Activated T-cell treated with anti-CD3 and anti-CD28 coated beads, Interleukin-2, amount 50 U/mL, for 24 hours (primary cell): ENCODE measurements at places on chromosomes 16 and 17.

- no peak for DNase-seq
Measured at GRCh38 chr16:68263559-68264127, 683 bp upstream of the SLC7A6 start.

- DNase-seq, result no peak
Measured at GRCh38 chr17:73646409-73647300, 2.4 kb upstream of the SDK2 start.

GRCh38 chr17:71183066-71183660 lies 937.7 kb upstream of the SOX9 start:
- no peak for DNase-seq

DNA sequence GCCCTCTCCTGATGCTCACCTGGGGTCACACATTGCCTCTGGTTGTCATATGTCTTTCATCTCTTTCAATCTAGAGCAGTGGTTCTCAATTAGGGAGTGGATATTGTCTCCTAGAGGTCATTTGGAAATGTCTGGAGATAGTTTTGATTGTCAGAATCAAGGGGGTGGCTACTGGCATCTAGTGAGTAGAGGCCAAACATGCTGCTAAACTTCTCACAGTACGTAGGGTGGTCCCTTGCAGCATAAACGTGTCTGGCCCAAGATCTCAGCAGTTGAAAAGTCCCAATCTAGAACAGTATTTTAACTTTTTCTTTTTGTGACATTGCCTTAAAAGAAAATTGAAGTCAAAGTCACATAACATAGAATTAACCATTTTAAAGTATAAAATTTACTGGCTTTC lies 30.5 kb upstream of the SLC5A10 start:
- DNase-seq, result no peak

GRCh38 chr17:62188713-62189112 lies 123.6 kb upstream of the MED13 start:
- no peak for DNase-seq

DNA sequence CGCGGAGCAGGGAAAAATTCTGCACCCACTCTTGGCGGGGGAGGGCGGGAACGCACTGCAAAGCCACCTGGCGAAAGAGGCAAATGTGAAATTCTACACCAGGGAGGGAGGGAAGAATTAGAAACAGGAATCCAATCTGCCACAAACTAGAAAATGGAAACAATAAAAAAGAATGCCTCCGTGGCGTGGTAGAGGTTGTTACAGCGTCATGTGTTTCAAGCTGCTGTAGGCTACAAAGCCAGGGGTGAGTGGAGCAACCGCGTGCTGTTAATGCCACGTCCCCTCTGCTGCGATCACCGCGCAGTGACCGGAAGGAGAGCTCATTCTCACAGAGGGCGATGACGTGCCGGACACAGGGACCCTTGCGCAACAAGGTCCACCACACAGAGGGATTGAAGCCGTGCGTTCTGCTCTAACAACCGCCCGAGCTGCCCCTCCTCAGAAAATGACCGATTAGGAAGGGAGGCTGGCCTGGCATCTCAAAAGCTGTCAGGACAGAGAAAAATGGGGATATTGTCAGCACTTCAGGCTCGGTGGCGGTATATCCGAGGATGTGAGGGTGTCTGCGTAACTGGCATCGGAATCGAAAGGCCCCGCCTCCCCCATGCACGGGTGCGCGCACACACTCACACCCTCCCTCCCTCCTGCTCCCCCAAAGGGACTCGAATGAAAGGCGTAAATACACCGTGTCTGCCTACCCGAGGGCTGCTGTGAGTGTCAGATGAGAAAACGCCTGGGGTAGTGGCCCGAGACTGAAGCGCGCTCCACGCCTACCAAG lies 70.8 kb upstream of the TNRC6C start:
- peak; percentile 73 for DNase-seq

DNA sequence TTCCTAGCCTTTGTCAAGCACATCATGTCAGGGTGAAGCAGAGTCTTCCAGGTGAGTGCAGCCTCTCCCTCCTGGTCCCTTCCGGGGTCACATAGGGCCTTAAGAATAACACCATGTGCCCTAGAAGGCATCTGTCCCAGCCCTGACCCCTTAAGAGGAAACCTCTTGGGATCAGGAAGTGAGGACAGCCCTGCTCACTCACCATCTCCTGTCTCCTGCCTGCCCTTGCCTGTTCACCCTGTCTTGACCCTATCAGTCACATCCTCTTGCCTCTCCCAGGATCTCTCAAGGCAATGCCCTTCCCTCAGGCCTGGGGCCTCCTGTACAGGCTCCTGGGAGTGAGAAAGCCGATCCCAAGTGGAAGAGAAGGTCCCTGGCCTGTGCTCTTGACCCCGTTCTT lies 13.9 kb downstream of the MYL4 start:
- DNase-seq, result no peak

GRCh38 chr17:58244963-58245362 lies 6.6 kb downstream of the LPO start:
- no peak for DNase-seq

- DNase-seq, result no peak
Measured at GRCh38 chr16:47278306-47278970, 134.7 kb upstream of the NETO2 start.

DNA sequence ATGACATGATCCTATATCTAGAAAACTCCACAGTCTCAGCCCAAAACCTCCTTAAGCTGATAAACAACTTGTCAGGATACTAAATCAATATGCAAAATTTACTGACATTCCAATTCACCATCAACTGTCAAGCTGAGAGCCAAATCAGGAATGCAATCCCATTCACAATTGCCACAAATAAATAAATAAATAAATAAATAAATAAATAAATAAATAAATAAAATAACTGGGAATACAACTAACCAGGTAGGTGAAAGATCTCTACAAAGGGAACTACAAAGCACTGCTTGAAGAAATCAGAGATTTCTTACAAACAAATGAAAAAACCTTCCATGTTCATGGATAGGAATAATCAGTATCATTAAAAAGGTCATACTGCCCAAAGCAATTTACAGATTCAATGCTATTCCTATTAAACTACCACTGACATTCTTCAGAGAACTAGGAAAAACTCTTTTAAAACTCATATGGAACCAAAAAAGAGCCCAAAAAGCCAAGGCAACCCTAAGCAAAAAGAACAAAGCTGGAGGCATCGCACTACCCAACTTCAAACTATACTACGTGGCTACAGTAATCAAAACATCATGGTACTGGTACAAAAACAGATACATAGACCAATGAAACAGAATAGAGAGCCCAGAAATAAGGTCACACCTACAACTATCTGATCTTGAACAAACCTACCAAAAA lies 37.7 kb downstream of the BRIP1 start:
- no peak for DNase-seq

DNA sequence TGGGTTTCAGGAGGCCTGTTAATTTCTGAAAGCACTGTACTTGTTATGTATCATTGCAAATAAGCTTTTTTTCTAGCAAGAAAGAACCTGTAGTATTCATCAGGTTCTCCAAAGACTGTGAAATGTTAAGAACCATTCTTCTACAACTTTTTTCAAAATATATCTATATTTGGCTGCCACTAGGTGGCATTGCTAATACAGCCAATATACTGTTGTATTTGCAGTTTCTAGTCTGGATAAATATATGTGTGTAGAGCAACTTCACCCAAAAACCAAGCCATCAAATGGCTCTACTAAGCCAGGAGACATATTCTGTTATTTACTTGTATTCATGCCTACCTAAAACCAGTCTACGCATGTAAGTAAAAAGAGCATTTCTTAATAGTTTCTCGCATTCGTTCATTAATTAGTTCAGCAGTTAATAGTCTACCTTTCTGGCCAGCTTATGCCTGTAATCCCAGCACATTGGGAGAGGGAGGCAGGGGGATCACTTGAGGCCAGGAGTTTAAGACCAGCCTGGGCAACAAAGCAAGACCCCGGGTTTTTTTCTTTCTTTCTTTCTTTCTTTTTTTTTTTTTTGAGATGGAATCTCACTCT lies 39.5 kb downstream of the VMP1 start:
- no peak for DNase-seq

DNA sequence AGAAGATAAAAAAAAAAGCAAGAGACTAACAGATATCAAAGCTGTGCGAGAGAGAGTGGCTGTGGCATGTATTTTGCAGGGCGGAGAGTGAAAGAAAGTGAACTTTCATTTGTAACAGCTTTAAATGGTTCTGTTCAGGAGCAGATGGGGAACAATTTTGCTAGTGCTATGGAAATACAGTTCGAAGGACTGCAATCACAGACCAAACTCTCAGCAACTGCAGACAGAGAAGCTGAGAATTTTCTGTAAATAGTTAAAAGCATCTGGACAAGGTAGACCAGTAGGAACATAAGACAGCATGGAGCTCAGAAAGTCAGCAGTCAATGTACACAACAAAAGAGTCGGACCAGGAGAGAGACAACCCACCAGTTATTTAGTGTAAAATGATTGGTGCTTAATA lies 62.3 kb downstream of the TBX4 start:
- DNase-seq, result no peak

GRCh38 chr17:20105539-20106280 lies 96.6 kb downstream of the SPECC1 start:
- DNase-seq, result no peak
